Mesothelial cell of epicardium (in vitro differentiated cells): ENCODE measurements at places on chromosomes 11 and 22.

DNA sequence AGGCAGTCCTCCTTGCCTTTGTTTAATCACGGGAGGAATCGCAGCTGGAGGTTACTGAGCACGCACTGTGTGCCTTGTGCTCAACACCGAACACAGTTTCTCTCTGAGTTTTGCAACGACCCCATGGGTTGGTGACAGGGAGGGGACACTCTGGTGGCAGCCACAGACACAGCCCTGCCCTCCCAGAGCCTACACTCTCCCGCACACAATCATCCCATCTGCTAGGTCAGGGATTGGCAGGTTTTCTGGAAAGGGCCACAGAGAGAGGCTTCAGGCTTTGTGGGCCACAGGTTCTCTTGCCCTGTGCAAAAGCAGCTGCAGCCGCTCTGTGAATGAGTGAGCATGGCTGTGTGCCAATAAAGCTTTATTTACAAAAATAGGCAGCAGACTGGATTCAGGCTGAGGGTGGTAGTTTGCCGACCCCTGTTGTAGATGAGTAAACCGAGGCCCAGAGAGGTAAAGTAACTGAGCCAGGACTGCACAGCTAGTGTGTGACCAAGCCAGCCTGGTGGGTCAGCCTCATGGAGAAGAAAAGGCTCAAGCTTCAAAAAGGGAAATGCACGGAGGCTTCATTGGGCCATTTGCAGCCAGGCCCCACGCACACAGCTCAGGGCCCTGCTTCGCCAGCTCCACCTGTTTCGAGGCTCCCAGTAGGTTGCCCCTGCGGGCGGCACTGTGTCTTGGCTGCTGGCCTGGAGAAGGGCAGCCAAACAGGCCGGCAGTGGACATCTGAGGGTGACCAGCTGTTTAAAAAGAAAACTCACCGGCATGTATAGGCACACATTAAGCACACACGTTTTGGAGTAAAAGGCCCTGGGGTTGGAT is 16.3 kb downstream of the LTO1 start:
- H3K36me3 ChIP-seq: peaks cover 7% of the 10 kb centered on the region
- peaks cover 30% of the 10 kb centered on the region for H3K4me1 ChIP-seq
- no peak overlapping the region for H3K4me3 ChIP-seq
- peak overlapping the region; percentile 91 for H3K27ac ChIP-seq
- DNase-seq: no peak
- no peaks in the 10 kb centered on the region for H3K27me3 ChIP-seq

DNA sequence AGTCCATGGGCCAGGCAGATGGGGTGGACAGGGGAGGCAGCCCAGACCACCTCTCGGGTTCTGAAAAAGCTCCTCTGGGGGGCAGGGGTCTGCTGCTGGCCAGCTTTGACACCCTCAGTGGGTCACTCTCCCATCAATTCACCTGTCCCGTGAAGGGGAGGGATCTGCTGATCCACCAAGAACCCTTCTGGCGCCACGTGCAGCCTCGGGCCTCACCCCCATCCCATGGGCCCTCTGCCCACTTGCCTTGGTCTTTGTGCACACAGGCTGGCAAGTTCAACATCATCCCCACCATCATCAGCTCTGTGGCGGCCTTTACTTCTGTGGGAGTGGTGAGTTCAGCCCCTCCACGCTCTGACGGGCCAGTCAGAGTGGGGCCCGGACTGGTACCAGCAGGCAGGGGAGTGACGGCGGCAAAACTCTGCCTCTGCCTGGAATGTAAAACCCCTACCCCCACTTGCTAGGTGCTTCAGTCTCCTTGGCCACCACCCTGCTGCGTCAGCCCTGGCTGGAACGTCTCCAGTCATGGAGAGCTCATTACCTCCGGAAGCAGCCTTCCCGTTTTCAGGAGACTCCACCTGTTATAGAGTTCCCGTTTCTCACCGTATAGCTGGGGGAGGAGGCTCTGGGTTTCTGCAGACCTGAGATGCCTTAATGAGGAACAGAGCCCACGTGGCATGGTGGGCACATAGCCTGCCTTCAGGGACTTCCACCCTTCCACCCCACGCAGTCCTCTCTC is 12.7 kb downstream of the PRG3 start:
- no peaks in the 10 kb centered on the region for H3K36me3 ChIP-seq
- peaks cover 20% of the 10 kb centered on the region for H3K27me3 ChIP-seq
- no peak overlapping the region for H3K27ac ChIP-seq
- H3K4me1 ChIP-seq: no peaks in the 10 kb centered on the region
- no peak for DNase-seq

- no peaks in the 10 kb centered on the region for H3K36me3 ChIP-seq
- H3K27ac ChIP-seq: no peak within 1 kb of the TSS
- peaks cover 15% of the 10 kb centered on the region for H3K4me1 ChIP-seq
- H3K27me3 ChIP-seq: peaks cover 94% of the 10 kb centered on the region
Observed at GRCh38 chr11:134275534-134276395, at the start of gene GLB1L3. Gene GLB1L3 (plus strand): TSS chr11:134276379. CDS start chr11:134276741, 362 bp downstream.

- no peaks in the 10 kb centered on the region for H3K36me3 ChIP-seq
- peaks cover 4% of the 10 kb centered on the region for H3K4me1 ChIP-seq
- no peak overlapping the region for H3K27ac ChIP-seq
Observed at GRCh38 chr11:43071338-43071737, 240.5 kb upstream of the API5 start.

DNA sequence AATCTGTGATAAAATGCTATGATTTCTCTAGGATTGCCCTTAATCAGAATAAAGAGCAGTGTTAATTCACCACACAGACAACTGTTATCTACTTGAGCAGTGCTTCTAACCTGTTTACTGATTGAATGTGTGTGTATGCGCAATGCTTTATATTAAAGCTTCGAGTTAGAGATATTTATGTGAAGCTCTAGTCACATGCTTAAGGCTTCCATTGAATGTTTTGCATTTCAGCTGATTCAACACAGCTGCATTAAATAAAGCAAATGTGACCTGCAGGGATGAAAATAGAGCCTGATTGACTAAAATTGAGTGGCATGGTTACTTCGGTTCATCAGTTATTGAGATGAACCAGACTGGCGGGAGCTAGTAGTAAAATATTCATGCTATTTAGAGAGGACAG is 395.3 kb downstream of the JRKL start:
- peaks cover 6% of the 10 kb centered on the region for H3K27me3 ChIP-seq
- H3K36me3 ChIP-seq: no peaks in the 10 kb centered on the region
- no peak overlapping the region for H3K27ac ChIP-seq
- no peak for DNase-seq

- H3K4me1 ChIP-seq: peaks cover 11% of the 10 kb centered on the region
- H3K27me3 ChIP-seq: peaks cover 12% of the 10 kb centered on the region
- no peak overlapping the region for H3K27ac ChIP-seq
- no peaks in the 10 kb centered on the region for H3K36me3 ChIP-seq
- DNase-seq: no peak
Observed at GRCh38 chr11:8283465-8284230, 20.0 kb upstream of the LMO1 start.

DNA sequence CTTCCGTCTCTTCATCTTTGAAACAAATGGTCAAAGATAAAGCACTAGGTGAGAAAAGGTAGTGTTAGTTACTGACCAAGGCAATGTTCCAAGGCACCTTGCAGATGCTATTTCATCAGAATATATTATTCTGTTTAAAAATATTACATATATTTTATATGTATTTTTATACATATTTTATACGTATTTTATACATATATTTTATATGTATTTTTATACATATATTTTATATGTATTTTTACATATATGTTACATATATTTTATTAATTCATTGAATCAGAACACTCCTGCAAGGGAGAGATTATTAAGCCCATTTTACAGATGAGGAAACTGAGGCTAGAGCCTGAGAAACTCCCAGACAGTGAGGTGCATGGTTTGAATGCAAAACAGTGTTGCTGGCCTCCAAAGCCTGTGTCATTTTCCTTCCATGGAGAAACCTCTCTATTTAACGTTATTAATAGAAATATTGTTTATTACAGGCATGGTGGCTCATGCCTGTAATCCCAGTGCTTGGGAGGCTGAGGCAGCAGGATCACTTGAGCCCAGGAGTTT is 120.6 kb upstream of the CD82 start:
- no peaks in the 10 kb centered on the region for H3K36me3 ChIP-seq
- no peak for DNase-seq
- H3K27me3 ChIP-seq: peaks cover 32% of the 10 kb centered on the region
- peaks cover 6% of the 10 kb centered on the region for H3K4me1 ChIP-seq
- H3K27ac ChIP-seq: no peak overlapping the region

GRCh38 chr11:130533871-130534270 is 85.4 kb downstream of the ADAMTS15 start:
- H3K4me3 ChIP-seq: no peak overlapping the region
- H3K4me1 ChIP-seq: peaks cover 17% of the 10 kb centered on the region
- no peak overlapping the region for H3K27ac ChIP-seq

- H3K4me3 ChIP-seq: peak overlapping the region; percentile 78
- H3K4me1 ChIP-seq: peaks cover 31% of the 10 kb centered on the region
- H3K27me3 ChIP-seq: peaks cover 5% of the 10 kb centered on the region
- no peaks in the 10 kb centered on the region for H3K36me3 ChIP-seq
- no peak for DNase-seq
Observed at GRCh38 chr11:121451178-121451985, 732 bp upstream of the SORL1 start.

GRCh38 chr11:116263019-116263418 is 509.8 kb downstream of the BUD13 start:
- no peak overlapping the region for H3K27ac ChIP-seq
- H3K4me1 ChIP-seq: peaks cover 6% of the 10 kb centered on the region
- DNase-seq: no peak
- no peaks in the 10 kb centered on the region for H3K36me3 ChIP-seq
- no peak overlapping the region for H3K4me3 ChIP-seq
